ENCODE measurements at places on chromosomes 16 and 17.

- DNase-seq: no peak
Observed at GRCh38 chr17:74515941-74516340, 15.3 kb downstream of the CD300LB start.

DNA sequence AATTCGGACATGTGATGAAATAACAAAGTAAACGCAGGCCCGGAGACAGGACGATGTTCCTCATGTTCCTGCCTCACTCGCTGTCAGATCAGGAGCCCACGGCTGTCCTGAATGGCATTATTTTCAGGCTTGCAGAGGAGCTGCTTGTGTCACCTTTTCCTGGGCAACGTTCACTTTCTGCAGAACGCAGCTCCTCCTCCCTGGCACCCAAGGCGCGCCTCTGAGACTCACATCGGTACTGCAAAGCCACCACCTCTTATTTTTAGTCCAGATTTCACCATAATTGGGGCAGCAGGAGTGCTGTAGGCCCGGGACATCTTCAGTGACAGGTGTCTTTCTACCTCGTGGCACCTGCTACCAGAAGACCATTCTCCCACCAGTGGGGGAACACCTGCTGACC lies 8.0 kb upstream of the C16orf96 start:
- DNase-seq: no peak

DNA sequence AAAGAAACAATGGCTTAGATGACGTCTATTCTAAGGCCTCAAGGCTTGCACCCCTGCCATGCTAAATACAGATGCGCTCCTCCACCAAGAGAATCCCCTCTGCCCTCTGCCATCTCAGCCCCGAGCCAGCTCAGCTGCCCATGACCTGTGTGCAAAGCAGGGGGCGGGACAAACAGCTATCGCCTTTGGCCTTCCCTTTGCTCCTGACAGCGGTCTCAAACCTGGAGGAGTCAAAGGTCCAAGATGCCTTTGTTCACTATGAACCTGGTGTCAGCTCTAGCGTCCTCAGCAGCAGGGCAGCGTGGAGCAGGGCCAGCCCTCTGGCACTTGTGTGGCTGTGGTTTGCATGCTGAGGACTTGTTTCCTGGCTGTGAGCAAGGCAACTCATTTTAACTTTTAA lies 12.3 kb downstream of the SLX4 start:
- DNase-seq: no peak

DNA sequence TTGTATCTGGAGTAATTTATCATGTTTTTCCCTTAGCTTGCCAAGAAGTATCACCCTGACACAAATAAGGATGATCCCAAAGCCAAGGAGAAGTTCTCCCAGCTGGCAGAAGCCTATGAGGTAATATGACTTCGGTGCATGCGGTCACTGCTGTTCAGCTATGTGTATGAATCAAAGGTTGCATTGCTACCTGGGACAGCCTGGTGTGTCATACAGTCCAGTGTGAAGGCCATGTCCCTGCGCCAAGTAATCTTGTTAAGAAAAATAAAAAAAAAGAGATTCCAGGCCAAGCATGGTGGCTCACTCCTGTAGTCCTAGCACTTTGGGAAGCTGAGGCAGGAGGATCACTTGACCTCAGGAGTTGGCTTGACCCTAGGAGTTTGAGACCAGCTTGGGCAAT lies 11.7 kb downstream of the DNAJA3 start:
- no peak for DNase-seq

Data from fibroblast of skin of scalp (primary cell).